COR-L47 (cell line): ENCODE measurements at places on chromosomes 1 and 21.

DNA sequence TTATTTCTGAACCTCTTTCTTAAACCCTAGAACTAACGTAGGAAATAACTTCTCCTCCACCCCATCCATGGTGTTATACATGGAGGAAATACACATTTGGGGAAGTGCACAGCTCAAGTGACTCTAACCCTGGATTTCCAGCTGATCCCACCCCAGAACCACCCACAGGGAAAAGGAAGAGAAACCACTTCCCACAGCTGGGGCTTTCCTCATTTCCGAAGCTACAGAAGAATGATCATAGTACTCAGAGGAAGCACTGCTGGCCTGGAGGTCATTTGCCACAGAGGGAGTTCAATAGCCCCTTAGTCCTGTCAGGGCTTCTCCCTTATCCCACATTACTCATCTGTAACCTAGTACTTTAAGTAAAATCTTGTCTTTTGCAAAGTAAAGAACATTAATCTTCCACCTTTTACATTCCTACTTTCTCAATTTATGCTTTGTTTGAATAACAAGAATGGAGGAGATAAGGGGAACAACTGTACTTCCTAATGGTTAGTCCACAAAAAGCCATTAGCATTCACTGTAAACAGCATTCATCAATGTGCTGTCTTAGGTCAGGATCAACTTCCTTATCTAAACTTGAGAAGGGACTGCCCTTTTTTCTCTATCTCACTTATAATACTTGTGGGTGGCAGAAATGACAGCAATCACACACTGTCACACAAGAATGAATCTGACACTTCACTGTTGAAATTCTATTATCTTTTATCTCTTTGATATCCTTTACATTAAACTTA is 63.0 kb upstream of the RGS1 start:
- no peak for DNase-seq

DNA sequence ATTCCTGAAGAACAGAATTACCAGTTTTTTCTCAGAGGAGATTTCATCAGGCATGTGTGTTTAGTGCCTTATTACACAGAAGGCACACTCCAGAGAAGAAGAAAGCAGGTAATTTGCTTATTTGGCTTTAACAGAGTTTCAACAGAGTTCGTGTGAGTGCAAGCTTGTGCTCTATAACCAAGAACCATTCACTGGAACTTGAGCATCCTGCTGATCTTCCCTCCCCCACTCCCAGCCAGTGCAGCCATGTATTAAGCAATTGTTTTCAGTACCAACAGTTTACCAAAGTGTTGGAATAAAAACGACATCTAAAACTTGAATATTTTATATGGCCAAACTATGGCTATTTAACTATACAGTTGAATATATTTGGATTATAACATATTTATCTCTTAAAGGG is 4.3 kb downstream of the MGST3 start:
- no peak for DNase-seq

DNA sequence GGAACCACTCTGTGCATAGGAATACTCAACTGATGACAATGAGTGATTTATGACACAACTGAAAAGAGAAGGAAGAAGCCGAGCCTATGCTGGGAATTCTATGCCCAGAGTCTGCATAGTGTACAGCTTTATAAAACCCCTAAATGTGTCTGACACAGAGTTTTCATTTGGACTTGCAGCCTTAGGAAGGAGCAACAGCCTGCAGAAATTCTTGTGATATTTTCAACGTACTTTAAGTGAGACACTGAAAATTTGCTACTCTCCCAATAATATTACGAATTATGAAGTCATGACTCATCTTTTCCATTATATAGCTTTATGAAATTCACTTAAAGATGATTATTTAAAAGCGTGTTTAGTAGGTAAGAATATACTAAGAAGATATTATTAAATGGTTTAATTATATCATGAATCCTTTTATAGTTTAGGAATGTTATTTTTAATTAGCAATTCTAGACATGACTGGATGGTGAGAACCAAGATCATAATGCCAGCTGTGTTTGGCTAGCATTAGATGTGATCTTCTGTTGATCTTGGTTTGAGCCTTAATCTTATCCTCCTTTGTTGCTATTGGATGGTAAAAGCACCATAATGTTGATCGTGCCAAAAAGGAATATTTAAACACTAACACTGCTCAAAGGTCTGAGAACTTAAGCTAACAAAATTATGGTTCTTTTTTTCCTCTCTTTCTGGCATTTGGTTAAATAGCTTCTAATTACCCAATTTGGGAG is 785.1 kb upstream of the ADGRL4 start:
- DNase-seq = no peak

- DNase-seq = peak; percentile 20
These were observed 81.4 kb upstream of the CNIH3 start for GRCh38 chr1:224534731-224535130.

DNA sequence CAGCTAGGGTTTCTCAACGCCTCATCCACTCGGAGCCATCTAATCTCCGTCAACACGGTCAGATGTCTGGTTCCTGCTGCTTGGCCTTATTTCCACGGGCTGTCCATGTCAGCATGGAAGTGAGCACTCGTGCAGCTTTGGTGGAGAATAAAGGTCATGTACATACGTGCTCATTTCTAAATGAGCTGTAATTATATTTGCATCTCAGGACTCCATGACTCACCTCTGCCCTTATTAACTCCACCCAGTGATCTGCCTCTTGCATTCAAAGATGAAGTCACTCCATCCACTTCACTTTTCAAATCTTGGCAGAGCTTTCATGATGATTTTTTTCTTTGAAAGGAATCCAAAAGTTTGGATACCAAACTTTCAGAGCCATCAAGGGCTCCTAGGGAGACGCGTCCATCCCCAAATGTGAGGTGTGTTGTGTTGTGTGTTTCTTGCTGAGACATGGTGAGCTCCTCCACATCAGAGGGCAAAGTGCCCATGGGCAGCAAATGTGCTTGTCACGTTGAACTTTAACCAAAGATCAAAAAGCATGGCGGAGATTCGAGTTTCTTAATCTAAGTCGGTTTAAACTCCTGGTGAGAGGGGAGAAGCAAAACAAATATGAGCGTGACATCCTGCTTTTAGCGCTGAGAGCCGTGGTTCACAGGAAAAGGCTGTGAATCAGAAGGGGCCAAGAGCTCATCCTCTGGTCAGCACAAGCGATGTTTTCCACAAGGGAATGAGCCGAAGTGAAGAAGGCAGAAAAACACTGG is 68.6 kb upstream of the ERRFI1 start:
- DNase-seq = no peak

- DNase-seq = no peak
These were observed 222.0 kb downstream of the TOMM20 start for GRCh38 chr1:234906654-234907053.

GRCh38 chr1:246096356-246096755 is 410.7 kb downstream of the SMYD3 start:
- DNase-seq = no peak

DNA sequence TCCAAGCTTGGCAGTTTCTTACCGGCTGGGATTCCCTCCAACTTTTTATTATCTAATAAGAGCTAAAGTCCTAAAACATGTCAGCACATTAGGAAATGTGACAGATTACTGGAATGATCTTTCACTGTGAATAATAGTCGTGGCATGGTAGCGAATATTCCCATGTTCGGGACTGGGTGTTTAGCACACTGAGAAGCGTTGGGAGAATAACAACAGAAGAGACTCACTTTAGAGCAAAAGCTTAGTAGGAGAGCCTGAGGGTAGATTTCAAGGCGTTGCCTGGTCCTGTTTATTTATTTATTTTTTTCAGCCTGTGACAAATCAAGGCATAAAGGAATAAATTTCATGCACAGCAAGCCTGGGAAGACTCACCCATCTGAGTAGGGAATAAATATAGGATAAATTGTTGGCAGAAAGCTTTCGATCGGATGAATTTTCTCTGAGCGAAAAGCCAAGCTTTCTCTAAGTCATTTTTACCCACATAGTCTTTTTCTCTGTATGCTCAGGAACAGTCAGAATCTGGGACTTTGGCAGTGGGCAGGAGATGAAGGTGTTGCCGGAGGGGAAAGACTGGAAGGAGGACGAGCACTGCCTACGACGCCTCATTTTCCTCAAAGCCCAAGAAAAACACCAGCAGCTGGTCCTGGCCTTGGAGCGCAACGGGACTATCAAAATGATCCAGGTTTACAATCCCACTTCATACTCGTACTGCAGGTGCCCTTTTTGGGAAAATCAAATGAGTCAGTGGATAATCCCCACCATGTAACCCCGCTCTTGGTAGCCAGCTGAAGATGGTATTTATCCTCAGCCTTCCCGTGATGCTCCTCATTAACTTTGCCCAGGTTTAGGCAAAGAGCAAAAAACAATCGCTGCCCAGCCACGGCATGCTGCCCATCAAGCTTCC is 97.2 kb downstream of the WDR64 start:
- no peak for DNase-seq

DNA sequence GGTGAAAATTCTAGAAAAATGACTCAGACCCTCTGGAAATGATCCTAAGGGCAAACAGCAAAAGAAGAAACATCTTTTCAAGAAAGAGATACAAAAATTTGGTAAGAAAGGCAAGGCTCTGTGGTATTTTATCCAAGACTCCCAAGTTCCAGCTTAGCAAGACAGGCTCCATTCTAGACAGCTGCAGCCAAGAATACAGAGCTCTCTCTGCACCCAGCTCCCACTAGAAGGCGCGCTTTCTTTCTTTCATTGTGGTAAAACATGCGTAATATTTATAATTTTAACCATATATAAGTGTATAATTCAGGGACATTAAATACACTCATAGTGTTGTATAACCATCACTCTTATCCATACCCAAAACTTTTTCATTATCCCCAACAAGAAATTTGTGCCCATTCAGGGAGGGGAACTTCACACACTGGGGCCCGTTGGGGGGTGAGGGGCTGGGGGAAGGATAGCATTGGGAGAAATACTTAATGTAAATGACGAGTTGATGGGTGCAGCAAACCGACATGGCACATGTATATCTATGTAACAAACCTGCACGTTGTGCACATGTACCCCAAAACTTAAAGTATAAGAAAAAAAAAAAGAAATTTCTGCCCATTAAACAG is 2.2 kb upstream of the HFM1 start:
- no peak for DNase-seq

DNA sequence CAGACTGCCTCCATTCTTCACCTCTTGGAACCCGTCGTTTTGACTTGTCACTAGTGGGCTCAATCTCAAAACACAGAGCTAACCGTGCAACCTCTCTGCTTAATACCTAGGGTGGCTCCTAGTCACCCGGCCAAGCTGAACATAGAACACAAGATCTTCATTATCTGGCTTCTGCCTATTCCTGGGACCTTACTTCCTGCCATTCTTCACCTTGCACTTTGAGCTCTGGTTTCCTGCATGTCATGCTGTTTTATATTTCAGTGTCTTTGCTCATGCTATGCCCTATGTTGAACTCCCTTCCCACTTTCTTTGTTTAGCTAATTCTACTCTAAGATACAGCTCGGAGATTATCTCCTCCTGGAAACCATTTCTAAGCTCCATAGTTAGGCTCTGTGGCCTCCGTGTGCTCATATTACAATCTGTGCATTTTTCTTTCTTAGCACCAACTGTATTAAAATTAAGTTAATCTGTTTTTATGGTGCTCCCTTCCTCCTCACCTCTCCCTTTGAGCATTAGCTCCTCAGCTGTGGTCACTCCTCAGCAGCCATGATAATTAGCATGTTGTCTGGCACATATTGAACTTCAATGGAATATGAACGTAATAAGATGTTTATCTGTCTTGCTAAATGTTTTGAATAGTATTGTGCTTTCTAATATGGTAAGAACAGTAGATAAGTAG is 13.1 kb downstream of the GPSM2 start:
- DNase-seq = no peak

DNA sequence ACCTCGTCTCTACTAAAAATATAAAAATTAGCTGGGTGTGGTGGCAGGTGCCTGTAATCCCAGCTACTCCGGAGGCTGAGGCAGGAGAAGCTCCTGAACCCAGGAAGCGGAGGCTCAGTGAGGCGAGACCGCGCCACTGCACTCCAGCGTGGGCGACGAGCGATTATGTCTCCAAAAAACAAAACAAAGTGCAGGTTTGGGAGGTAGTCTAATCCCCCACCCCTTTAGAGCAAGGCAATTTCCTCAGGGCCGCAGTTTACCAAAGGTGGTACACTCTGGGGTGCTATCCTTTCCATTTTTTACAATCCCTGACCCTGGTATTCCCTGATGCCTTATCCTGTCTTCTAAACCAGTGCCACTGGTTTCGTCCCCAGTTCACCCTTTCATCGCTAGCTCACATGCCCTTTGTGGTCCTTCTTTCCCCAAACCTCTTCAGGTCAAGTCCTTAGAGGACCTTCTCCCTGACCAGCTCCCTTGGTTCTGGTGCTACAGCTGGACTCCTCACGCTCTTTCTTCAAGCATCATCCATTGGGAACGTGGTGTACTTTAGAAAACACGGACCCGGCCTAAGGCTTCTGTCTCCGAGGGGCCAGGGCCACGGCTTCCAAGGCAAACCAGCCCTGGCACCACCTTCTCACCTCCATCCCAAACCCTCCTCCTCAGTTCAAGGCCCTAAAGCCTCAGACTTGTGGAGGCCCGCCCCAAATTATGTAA is 873 bp downstream of the IFT25 start:
- DNase-seq = no peak

DNA sequence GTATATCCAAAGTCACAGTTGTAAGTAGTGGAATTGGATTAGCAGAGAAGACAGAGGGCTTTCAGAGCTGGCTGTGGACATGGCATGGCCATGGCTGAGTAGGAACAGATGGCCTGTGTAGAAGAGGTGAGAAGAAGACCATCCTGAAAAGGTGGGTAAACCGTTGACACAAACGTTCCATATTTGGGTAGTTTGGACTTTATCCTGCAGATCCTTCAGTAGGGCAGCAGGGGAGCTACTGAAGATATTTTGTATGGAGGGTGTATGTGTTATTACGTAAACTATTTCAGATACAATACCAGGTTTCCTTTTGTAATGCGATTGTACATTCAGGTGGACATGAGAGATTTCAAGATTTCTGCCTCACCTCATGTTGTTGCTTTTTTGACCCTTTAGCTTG is 1.6 kb downstream of the UTP11 start:
- DNase-seq = no peak

- DNase-seq = no peak
These were observed 1.2 kb downstream of the TNFRSF8 start for GRCh38 chr1:12064073-12064969.

DNA sequence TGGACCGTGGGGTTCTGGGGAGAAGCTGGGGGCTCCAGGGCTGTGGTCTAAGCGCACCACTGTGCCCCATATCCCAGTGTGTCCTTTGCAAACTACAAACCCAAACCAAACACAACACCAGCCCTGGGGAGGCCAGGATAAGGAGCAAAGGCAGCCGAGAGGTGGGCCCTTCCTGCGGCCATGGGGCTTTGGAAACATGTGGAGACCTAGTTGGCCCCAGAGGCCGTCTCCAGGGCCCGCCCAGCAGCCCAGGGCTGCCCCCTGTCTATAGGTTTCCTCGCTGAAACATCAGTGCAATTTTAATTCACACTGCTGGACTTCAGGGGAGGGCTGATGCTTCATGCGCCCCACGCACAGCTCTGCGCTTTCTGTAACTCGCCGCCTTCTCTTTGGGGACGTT is 61.3 kb downstream of the PRDM16 start:
- DNase-seq = no peak

- DNase-seq = no peak
These were observed 79.0 kb downstream of the SYT2 start for GRCh38 chr1:202631076-202631923.
